ENCODE measurements at places on chromosomes 5 and 9.

- DNase-seq = no peak
Measured at GRCh38 chr9:89418882-89419640, 78.9 kb downstream of the SEMA4D start.

- DNase-seq = no peak
Measured at GRCh38 chr5:165321912-165322311, 1816.5 kb downstream of the MAT2B start.

DNA sequence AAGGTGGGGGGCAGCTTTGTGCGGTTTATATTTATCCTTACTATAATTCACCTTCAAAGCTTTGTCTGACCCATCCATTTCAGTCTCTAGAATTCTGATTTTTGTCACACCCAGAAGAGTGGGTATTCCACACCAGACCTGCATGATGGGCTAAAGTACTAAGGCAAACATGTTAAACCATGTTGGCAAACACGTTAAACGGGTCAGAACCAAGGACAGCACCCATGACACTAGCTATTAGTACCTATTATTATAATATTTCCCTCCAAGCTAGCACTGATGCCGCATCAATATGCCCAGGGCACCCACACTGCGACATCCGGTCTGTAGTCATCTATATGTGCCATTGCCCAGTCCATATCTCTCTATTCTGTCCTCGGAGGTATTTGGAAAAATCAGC lies 104.7 kb downstream of the FBXW11 start:
- no peak for DNase-seq

- DNase-seq = no peak
Measured at GRCh38 chr5:124522992-124523391, 223.4 kb downstream of the ZNF608 start.

DNA sequence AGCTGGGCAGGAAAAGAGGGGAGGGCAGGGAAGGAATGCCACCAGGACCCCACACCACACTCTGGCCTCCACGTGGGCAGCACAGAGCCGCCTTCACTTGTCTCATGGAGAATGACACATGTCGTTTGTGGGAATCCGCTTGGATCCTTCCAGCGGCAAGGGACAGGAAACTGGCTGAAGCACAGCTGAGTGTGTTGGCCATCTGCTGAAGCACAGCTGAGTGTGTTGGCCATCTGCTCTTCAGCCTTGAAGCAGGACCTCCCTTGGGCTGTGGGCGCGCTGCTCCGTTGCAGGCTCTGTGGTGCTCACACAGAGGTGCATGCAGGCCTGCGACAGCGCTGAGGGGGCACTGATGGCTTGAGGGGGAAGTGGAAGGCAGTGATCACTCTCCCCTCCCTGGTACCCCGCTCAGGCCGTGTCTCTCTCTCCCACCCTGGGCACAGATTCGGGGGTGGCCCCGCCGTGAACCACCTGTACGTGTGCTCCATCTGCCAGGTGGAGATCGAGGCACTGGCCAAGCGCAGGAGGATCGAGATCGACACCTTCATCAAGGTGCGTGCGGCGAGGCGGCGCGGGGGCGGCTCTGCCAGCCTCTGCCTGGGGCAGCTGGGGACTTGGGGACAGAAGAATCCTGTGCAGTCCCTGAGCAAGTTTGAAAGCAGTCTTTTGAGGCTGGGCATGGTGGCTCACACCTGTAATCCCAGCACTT lies 40.6 kb downstream of the USP20 start:
- DNase-seq = peak; percentile 58

DNA sequence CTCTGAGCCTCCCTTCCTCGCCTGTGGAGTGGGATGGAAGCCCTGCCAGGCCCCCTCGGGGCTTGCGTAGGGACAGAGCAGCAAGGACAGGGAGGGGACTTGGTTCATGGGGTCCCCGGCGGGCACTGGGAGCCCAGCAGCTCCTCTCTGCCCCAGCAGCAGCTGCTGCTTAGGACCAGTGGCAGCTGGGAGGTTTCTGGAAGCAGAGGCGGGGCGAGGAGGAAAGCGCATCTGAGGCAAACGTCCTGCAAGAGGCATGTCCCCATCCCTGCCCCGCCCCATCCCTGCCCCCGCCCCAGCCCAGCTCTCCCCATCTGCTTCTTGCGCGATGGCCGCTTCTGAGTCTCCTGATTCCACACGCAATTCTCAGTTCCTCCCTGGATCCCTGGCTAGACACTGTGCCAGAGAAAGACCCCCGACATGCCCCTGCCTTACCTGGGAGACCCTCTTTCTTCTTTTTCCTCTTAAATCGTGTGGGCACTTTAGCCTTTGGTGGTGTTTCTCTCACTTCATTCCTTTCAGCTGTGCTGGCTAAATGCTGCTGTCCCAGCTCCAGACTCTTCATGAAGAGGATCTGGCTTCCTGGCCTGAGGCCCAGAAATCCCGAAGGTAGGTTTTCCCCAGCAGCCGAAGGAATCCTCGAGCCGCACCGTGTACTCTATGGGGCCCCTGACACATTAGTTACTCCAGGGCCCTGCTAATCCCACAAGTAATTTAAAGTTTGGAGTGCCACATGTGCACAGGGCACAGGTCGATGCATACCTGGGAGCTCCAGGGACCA lies 4.4 kb upstream of the OR2S2 start:
- no peak for DNase-seq

DNA sequence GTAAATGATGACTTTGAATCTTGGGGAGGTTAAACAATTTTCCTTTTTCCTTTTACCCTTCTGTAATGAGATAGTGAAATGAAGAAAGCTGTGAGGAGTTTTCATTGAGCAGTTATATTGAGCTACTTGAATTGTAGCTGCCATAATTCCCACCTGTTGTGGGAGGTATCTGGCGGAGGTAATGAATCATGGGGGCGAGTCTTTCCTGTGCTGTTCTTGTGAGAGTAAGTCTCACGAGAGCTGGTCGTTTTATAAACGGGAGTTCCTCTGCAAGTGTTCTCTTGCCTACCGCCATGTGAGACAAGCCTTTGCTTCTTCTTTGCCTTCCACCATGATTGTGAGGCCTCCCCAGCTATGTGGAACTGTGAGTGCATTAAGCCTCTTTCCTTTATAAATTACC lies 258.4 kb downstream of the FER start:
- DNase-seq = no peak

GRCh38 chr9:135045264-135045927 lies 42.1 kb upstream of the OLFM1 start:
- DNase-seq = no peak

DNA sequence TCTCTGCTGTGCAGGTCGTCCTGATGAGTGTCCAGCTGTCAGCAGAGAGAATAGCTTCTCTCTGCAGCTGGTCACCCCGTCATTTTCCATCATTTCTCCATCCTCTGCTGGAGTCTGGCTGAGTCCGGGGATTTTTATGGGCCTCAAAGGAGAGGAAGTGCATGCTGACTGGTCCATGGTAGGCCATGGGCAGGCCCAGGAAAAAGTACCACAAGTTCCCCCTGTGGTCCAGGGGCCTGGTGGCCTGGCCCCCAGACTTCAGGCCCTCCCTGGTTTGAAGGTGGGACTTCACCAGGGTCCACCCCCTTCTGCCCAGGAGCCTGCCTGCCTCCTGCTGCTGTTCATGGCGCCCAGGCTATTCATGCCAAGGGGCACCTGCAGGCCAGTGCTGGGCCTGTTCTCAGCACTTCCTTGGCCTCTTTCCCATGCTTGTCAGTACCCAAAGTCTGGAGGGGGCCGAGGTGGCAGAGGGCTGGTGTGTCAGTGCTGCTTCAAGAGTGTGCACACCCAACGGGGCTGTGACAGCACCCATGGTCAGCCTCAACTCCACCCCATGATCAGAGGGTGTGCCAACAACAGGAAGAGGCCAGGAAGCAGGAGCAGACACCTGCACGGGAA lies 7.3 kb upstream of the MTMR12 start:
- DNase-seq = no peak

- DNase-seq = no peak
Measured at GRCh38 chr9:131060900-131061630, 35.3 kb upstream of the AIF1L start.

- no peak for DNase-seq
Measured at GRCh38 chr9:4849369-4849768, 56.6 kb downstream of the RCL1 start.

- no peak for DNase-seq
Measured at GRCh38 chr5:38707352-38708210, 138.2 kb upstream of the OSMR start.

All from cerebellar nuclear complex (tissue), 1 donor.